NCI-H526 (cell line): ENCODE measurements at places on chromosomes 3 and 15.

DNA sequence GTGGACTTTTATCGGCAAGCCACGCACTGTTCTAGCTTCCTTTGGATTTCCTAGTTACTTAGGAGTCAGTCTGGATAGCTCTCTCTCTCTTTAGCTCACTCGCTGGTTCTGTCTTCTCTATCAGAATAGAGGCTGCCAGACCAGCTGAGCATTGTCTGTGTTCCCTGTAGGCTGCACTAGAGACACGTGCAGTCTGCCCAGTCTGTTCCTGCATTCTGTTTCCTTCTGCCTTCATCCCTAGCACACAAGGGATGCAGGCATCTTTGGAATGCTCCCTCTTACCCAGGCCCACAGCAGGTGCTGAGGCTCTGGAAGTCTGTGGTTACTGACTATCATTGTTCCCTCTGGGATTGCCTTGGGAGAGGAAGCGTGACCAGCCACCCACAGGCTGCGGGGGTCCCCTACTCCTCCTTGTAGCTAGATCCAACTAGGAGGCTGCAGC is 322.8 kb downstream of the ZNF621 start:
- peak; percentile 8 for DNase-seq

DNA sequence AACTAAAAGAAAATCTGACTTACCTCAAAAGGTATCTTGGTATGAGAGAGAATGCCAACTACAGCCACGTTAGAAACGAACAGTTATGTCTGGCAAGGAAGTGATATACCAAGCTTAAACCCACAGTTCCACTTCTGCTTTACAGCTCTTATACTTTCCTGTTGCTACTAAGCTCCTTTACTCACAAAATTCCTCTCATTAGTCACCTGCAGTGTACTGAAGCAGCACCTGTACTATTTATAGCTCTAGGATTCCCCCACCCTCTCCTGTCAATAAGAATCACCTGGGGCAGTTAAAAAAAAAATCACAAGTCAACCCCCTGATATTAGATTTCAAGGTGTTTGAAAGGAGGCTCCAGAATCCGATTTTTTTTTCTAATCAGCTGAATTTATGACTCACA is 2.9 kb upstream of the TMEM266 start:
- peak; percentile 21 for DNase-seq

- no peak for DNase-seq
These were observed 95.0 kb upstream of the CCDC80 start for GRCh38 chr3:112735926-112736325.

DNA sequence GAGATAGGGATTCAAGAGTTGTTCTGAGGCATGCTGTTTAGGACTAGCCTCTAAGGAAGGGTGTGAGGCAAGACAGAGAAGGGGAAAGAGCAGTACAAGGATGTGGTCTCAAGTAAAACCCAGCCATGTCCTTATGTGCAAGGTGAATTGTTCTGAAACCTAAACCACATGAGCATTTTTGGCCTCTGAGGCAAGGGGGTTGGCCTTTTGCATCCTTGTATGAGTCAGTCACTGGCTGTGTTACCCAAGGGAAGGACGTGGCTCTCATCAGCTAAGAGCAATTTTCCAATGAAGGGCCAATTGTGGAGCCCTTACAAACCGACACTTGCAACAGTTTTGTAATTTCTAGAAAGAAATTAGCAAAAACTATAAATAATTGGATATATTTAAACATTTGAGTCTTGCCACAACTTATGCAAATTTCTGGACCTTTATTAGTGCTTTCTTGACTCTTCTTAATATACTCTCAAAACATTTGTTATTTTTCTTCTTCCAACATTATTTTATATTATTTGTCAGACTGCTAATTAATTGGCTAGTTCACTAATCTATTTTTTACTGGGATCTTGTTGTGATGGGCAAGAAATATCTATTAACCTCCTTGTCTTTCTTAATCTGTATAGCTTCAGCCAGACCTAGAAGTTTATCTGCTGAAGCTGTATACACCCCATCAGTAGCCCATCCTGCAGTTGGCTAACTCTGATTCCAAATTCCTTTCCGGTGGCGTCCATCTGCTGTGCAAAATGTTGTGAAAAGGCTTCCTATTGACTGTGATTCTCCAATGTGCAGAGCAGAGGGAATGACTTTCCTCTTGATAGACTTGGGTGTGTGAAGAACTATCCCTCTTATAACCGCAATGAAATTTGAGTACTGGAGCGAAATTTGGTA is 97.7 kb upstream of the P2RY1 start:
- DNase-seq: no peak

DNA sequence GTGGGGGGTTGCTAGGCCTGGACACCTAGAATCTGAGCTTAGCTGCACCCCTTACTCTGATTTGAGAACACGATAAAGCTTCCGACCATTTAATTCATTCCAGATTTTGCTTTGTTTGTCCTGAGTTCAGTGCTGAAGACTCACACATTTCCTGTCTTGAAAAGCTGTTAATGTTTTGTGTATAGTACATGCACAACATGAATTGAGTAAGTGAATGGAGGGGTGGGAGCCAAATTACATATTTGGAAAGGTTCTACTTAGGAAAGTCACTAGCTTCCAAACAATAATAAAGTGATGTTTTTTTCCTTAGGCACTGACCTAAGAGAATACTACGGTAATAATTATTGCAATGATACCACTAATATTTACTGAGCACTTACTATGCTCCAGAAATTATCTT is 955.2 kb upstream of the NR2F2 start:
- DNase-seq: no peak

DNA sequence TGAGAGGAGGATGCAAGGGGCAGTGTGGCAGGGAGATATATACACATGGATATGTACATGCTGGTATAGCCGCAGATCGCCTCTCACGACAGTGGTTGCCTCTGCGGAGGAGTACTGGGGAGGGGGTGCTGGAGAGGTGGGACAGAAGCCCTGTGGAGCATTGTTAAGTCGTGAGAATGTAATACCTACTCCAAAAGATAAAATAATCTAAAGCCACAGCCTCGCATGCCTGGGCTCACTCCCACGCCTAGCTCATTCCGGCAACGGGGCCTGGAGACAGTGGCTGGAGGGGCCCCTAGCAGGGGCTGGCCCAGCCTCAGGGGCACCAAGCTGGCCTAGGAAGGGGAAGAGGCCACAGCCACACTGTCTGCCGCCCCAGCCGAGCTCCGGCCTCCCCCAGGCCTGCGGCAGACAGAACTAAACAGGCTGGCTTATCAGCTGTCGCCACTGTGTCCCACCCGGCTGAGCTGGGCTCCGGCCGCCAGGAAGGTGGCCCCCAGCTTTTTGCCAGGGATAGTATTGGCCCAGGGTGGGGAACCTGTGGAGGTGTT is 65.1 kb upstream of the LCTL start:
- DNase-seq: no peak

- DNase-seq: no peak
These were observed 313.5 kb downstream of the PYDC2 start for GRCh38 chr3:191774485-191774884.

- no peak for DNase-seq
These were observed 110.3 kb downstream of the HCN4 start for GRCh38 chr15:73258271-73259108.

- DNase-seq: no peak
These were observed 8.8 kb downstream of the TBC1D23 start for GRCh38 chr3:100269410-100270214.

GRCh38 chr15:64597477-64597822 is 137.1 kb downstream of the ZNF609 start:
- peak; percentile 82 for DNase-seq

GRCh38 chr3:18489939-18490338 is 64.8 kb upstream of the SATB1 start:
- no peak for DNase-seq

GRCh38 chr3:165404357-165405027 is 208.3 kb upstream of the SLITRK3 start:
- peak; percentile 7 for DNase-seq

DNA sequence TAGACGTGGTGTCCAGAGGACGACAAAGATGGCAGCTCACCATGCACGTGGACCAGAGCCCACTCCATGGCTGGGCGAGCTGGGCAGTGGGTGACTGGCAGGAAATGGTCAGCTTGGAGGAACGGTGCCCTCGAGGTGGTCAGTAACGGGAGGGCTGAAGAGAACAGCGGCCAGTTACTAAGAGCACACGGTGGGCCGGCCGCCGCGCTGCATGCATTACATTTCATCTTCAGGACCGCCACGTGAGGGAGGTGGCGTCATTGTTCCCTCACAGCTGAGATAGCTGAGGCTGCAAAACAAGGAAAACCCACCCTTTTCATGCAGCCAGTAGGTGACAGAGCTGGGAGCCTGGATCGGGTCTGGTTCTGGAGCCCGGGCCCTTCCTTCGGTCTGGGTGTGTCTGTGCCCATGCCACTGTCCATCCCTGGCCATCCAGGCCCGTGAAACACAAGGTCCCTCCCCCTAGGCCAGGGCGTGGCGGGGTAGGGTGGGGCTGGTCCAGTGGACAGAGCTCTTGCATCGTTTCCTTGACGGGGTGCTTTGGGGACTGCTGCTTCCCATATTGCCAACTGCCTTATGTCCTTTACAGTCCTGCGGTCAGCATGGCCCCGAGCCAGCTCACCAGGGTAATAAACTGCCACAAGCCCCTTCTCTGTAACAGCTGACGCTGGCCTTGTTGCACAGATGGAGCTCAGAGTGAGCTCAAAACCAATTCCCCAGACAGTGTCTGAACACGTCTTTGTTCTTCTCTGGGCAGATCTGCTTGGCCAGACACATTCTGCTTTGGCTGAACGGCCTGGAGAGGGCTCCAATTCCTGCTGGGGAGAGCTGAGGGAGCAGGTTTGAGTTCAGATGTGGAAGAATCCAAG is 51.8 kb downstream of the RGMA start:
- peak; percentile 73 for DNase-seq

DNA sequence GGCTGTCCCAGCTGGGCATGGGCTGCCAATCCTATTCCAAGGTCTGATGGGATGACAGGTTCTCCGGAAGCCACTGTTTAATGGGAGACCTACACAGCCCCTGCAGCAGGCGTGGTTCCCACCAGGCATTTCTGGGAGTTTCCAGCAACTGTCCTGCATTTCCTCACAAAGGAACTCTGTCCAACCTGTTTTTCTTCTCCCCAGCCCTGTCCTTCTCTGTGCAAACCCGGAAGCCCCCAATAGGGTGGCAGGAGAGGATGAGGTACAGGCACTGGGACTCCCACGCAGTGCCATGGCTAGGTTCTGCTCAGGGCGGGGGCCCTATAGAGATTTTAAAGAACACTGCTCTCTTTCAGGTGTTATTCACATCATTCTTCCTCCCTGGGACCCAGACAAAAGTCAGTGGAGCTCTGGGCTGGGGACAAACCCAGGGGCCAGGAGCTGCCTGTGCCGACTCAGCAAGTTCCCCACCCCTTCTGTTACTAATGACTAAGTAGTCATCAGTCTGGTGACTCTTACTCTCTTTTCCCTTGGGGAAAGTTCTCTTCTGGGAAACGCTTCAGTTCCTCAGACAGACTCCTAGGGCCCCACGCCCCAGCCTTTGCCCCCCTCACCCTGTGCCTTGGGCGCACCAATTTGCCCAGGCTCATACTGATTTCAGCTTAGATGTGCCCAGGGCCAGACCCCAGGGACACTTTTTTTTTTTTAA is 97.7 kb downstream of the CD47 start:
- DNase-seq: no peak

DNA sequence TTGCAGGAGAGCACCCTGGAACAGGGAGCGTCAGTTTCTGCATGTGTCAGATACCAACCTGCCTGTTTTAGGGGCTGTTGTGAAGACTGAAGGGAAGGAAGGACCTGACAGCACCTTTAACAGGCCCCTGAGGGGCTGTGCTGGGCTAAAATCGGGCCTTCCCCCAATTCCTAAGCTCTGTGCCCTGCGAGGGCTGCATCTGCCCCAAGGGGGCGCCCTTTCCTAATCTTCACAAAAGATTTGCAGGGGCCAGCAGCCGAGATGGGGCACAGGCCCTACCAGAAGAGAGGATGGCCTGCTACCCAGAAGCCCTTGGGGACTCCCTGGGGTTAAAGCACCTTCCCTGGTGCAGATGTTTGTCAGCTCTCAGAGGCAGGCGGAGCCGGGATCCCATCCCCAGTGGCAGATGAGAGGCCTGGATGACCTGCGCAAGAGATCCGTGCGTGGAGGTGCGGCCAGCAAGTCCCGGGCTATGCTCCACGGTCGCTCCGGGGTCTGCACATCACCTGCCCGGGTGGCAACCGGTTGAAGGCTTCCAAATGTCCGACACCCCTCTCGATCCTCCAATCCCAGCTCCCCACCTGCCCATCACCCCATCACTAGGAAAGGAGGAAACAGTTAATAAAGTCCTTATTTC is 53.6 kb downstream of the RHCG start:
- no peak for DNase-seq

- no peak for DNase-seq
These were observed 600.9 kb upstream of the ROBO2 start for GRCh38 chr3:76438971-76439370.

DNA sequence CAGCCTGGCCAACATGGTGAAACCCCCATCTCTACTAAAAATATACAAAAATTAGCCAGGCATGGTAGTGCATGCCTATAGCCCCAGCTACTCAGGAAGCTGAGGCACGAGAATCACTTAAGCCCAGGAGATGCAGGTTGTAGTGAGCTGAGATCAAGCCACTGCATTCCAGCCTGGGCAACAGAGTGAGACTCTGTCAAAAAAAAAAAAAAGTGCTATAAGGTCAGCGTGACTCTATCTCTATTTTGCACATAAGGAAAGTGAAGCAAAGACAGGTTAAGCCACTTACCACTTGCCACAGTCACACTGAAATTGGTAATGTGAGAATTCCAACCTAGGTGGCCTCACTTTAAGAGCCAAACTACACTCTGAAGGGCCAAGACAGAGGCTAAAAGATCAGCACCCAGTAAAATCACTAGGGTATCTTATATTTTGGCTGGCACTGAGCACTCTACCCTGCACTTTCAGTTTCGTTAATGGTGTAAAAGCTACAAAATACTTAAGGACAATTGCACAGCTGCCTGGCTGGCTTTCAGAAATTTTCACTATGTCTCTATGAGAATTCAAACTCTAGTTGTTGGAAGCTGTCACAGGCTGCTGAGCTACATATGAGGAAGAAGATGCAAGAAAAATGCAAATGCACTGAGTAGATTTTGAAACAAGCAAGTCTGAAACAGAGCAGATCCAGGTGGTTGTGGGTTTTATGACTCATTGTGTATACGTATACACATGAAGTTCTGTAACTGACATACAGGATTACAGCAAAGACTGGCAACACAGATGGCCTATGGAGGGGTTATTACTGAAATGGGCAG is 32.7 kb downstream of the TRANK1 start:
- no peak for DNase-seq

DNA sequence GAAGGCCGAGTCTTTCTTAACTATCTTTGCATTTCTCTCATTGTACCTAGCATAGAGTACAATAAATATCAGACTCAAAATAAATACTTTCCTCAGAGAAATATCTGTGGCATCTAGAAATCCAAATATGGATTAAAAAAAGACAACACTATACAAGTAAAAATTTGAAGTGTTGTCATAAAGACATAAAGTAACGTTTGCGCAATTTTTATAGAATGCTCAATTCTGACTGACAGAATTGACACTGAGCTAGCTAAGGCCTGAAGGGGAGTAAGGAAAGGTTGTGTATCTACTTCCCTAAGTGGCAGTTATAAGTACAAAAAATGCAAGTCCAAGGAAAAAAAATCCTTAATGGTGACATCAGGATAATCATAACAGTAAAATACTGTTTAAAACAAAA is 1.1 kb downstream of the SEC11A start:
- no peak for DNase-seq

GRCh38 chr3:38998086-38998485 is 53.7 kb downstream of the SCN11A start:
- DNase-seq: no peak
